Left kidney (tissue), 8 donors: ENCODE measurements at places on chromosomes 7 and 10. TPM values are rescaled to one million over a fixed set of nuclear protein-coding genes. Genes with fewer than 3 reads are reported as not detected.

RBP3 gene
- 0.10 TPM for polyA plus RNA-seq

TAF3 gene
- 12.1 TPM for polyA plus RNA-seq

SLC26A5 gene
- 0.75 TPM for polyA plus RNA-seq

SNX13 gene
- polyA plus RNA-seq, result 50.2 TPM

KEL gene
- 3.8 TPM for polyA plus RNA-seq

AVPI1 gene
- polyA plus RNA-seq, result 4.0 TPM

ECHDC3 gene
- polyA plus RNA-seq, result 11.0 TPM

LRRC17 gene
- 73.0 TPM for polyA plus RNA-seq

CLDN3 gene
- polyA plus RNA-seq, result 21.7 TPM

MMP21 gene
- polyA plus RNA-seq, result 0.30 TPM

TLX1 gene
- not detected for polyA plus RNA-seq

SSC4D gene
- 4.3 TPM for polyA plus RNA-seq

PLXDC2 gene
- 32.9 TPM for polyA plus RNA-seq

AQP1 gene
- 184 TPM for polyA plus RNA-seq

LRRC18 gene
- polyA plus RNA-seq, result 0.20 TPM

GAD2 gene
- 2.9 TPM for polyA plus RNA-seq

UNC5B gene
- polyA plus RNA-seq, result 45.4 TPM

LMTK2 gene
- 16.0 TPM for polyA plus RNA-seq

UTF1 gene
- not detected for polyA plus RNA-seq

PNLIPRP1 gene
- 0.13 TPM for polyA plus RNA-seq

SAP25 gene
- 4.2 TPM for polyA plus RNA-seq

RNF148 gene
- polyA plus RNA-seq, result 0.33 TPM

NPTX2 gene
- 3.7 TPM for polyA plus RNA-seq

PAX4 gene
- polyA plus RNA-seq, result not detected

MEST gene
- 776 TPM for polyA plus RNA-seq
